ENCODE measurements at places on chromosomes 12 and 14.

GRCh38 chr14:70909733-70910614 is 2.7 kb downstream of the PCNX1 start:
- no peak for DNase-seq

DNA sequence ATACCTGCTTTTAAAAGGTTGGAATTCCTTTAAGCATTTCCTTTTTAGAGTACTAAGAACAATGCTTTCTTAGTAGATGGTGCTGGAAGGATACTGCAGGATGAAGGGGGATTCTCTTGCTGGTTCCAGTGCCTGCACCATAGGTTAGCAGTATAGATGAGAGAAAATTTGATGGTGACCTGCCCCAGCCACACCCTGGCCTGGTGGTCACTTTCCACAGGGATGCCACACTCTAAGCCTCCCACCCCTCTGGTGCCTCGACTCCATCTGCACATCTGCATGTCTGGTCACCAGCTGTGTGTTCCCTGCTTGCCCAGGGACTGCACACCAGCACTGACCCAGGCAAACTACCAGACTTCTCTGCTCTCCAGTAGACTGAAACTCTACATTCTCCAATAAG is 19.1 kb downstream of the SLC2A3 start:
- no peak for DNase-seq

DNA sequence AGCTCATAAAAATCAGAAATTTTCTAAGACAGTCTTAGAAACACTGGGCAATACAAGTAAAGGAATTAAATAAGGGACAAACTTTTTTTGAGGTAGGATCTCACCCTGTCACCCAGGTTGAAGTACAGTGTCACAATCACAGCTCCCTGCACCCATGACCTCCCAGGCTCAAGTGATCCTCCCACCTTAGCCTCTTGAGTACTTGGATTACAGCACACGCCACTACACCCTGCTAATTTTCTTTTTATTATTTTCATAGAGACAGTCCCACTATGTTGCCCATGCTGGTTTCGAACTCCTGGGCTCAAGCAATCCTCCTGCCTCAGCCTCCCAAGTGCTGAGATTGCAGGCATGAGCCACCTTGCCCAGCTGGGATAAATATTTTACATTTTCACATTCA is 90.3 kb downstream of the USP15 start:
- no peak for DNase-seq

DNA sequence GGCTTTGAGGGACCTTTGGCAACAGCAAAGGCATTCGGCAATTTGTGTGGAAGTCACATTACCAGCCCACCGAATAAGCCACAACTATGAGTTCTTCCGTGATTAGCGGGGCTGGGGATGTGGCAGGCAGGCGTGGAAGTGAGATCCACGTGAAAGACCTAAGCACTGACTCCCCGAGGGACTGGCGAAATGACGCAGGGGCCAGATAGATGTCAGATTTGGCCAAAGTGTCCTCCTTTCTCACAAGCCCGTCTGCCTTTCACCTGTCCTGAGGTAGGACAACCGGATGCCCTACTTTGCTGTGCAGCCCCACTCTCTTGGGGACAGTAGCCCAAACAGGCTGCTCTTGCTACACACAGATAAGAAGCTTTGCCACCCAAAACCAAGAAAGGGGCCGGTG is 54.5 kb downstream of the DPF3 start:
- no peak for DNase-seq

DNA sequence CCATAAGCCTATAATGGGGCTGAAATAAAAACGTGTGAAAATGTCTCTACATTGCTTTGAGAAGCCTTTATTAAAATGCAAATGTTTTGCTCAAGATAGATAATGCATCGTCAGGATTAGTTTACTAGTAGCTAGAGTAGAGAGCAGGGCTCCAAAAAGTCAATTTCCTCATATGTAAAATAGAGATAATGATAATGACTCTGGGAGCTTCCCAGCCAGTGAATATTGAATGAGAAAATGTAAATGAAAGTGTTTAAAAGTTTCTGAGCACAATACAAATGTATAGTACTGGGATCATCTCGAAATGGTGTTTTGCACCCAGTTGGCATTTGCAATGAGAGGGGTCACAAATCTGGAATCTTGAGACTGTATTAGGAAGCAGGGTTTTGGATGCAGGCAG is 135.3 kb downstream of the OTOGL start:
- no peak for DNase-seq

DNA sequence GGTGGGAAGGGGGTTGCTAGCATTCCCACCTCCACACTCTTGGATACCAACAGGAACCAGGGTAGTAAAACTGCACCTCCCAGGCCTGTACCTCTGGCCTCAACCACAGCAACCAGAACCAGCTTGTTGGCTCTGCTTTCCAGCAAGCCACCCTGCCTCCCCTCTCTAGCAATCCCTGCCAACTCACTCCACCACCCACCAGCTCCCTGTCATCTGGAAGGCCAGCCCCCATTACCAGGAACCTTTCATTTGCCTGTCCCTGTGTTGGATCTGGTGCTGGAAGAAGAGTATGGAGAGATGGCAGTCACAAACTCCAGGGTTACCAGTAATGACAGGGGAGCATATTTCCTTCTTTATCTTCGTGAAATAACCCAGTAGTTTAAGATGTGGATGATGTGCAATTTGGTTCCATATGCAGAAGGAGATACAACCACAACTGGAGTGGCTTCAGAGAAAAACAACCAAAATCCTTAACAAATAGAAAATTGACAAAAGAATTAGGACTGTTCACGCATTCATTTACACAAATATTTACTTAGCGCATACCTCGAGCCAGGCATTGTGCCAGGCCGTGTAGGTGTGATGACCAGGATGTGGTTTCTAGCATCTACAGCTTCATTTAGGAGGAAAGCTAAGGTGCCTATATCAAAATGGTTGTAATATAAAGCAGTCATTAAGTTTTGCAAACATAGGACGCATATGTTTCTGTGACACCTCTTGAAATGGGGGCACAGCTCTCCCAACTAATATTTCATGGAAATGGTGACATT is 3.4 kb downstream of the B4GALNT3 start:
- no peak for DNase-seq

DNA sequence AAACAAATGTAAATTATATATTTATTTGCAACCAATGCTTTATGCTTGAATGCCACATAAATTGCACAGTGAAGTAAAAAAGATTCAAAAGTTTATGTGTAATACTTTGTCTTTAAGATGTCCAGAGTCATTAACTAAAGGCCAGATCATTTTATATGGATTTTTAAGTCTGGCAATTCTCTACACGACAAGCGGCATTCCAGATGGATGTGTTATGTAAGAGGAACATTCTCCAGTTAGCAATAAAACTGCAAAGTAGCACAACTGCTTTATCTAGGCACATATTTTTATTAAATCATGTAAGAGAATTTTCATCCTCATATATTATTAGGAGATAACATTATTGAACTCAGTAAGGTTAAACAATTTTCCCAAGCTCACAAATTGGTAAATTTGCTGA is 1717.7 kb upstream of the SEL1L start:
- DNase-seq = no peak

GRCh38 chr12:32706335-32707024 is 27.4 kb downstream of the DNM1L start:
- DNase-seq = no peak

GRCh38 chr14:61584331-61584741 is 111.0 kb upstream of the HIF1A start:
- no peak for DNase-seq

DNA sequence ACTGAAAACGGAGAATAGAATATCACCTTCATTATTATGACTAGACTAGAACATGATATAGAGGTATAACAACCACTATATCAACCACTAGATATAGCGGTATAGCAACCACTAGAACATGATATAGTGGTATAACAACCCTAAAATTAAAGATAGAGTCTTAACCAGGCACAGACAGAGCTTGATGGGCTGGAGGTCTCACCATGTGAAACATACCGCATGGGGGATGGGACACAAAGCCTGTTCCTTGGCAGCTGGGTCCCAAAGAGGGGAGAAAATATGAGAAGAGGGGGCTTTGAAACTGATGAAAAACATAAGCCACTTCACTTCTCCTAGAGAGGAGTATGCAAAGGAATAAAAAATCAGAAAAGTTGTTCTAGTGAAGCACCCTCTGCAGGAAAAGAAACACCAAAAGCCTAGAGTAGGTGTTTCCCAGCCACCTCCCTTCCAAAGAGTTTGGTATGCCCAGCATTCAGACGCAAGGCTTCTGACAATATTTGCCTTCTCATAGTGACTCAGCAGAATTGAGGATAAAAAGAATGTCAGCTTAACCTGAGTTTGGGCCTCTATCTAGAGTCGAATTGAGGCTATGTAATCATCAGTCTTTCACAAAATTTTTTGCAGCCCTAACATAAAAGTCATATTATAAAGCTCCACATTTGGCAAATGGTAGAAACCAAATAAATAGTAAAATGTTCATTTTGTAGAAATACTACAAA is 316.4 kb downstream of the NOVA1 start:
- DNase-seq = no peak

DNA sequence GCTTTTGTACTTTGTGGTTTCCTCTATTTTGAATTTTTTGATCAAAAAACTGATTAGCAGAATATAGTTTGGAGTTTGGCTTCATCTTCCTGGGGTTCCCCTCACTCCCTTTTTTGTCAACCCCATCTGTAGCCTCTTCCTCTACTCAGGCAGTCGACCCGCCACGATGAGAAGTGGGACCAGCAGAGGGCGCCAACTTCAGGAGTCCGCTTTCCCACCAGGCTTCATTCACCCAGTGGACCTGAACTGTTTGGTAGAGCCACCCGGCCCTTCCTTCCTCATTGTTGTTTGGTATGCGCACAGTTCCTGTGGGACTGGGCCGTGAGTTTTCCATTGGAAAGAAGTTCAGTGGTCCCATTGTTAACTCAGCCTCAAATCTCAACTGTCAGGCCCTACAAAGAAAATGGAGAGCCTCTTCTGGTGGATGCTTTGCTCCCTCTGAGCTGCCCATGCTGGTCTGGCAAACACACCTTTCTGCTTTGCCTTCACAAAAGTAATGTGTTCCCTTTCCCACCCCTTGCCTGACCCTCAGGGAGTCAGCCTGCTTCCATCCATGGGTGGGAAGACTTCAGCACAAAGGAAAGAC is 21.7 kb downstream of the TMBIM6 start:
- peak; percentile 72 for DNase-seq

DNA sequence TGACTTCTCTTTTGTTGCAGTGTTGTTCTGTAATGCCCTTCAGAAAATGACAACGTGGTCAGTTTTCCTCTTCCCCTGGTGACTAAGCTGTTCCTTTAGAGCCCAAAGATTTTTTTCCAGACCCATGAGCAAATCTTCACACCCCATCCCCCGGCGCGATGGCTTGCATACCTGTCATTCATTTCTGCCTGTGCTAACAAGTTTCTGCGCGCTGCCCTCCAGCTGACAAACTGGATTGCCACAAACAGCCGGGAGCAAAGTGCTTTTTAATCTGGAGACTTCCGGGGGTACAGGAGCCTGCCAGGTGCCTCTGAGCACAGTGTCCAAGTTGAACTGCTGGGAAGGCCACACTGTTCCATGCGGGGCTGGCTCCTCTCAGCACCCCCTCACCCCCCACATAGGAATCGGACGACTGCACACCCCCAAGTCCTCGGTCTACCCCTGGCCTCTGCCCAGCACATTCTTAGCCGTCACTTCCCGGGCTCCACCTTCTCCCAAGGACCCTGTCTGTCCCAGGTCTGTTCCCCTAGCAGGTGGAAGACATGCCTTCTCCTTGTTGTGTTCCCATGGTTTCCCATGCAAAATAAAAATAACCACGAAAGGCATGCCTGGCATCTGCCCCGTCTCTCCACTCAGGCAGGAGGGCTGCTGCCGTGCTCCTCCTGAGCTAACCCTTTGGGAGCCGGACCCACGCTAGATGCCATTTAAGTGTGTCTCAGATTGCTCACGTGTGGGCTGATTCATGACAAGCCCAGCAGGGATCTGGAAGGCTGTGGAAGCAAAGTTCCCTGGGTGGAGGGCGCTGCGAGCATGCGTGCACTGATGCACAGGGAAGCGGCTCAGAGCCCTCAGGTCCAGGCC is 14.1 kb downstream of the RILPL1 start:
- no peak for DNase-seq

DNA sequence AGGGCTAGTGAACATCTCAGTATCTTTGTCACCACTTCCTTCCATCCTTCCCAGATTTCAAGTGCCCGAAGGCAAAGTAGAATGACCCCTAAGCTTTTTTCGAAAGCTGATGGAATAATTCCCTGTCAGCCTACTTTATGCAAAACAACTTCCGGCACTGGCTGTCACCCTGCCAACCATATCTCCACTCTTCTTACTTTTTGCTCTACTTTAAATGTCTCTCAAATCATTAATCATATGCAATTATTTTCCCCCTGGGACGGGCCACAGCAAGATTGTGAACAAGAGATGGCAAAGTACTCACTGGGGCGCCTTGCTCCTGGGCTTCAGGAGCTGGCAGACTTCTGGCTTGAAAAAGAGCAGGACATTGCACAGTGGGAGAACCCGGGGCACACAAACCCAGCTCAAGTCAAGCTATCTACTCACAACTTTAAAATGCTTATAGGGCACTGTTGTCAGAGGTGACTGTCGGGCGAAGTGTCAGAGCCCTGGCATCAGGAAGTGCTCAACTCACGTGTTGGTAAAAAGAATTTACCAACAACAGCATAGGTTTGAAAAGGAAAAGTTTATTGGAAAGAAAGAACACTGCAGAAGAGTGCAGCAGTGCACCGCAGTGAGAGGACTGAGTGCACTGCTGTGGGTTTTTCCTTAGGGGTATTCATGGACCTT is 373.5 kb downstream of the PAWR start:
- DNase-seq = no peak

DNA sequence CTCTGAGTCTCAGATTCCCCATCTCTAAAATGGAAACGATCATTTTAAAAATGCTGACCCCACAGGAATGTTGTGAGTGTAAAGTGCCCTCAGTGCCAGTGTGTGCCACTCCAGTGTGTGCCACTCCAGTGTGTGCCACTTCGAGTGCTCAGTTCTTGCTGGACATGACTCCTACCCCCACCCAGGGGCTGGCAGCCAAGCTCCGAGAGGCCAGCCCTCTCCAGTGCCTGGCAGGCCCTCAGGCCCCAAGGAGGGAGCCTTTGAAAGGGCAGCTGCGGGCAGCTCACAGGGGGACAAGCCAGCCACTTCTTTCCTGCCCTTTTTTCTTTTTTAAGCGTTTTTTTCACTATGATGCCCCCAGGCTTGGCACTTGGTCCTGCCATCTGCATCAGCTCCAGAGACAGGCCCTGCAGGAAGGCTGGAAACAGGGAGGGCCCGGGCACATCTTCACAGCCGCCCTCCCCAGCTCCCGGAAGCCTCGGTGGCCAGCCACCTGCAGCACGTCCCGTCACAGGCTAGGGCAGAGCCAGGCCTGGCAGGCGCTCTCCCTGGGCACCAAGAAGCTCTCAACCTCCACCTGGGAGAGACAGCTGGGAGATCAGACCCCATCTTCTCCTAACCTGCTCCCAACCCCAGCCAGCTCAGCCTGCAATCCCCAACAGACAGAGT is 29.8 kb downstream of the NCOR2 start:
- DNase-seq = no peak

- no peak for DNase-seq
Measured at GRCh38 chr14:89851106-89851505, 103.4 kb downstream of the EFCAB11 start.

- no peak for DNase-seq
Measured at GRCh38 chr12:1918081-1918883, at the start of gene CACNA2D4. Gene CACNA2D4 (minus strand): TSS chr12:1918652. CDS start chr12:1918473, 179 bp downstream.
